ENCODE measurements at places on chromosomes 1 and 21. TPM values are rescaled to one million over a fixed set of nuclear protein-coding genes. Genes with fewer than 3 reads are reported as not detected.

The SYTL1 gene
- total RNA-seq = 44.3 TPM

The WNT4 gene
- total RNA-seq = not detected

The RNF186 gene
- total RNA-seq = not detected

The SHISAL2A gene
- total RNA-seq = 13.1 TPM

The CNKSR1 gene
- total RNA-seq = 0.42 TPM

The POTED gene
- not detected for total RNA-seq

The OR2T33 gene
- total RNA-seq = not detected

The SERINC2 gene
- 1.4 TPM for total RNA-seq

The KRTAP10-4 gene
- total RNA-seq = not detected

The CRNN gene
- total RNA-seq = not detected

The INAVA gene
- total RNA-seq = under 0.01 TPM

The SSX2IP gene
- 10.3 TPM for total RNA-seq

The CD52 gene
- total RNA-seq = 428 TPM

The C1QA gene
- total RNA-seq = 6.1 TPM

The MTARC1 gene
- 9.7 TPM for total RNA-seq

The UBE2U gene
- total RNA-seq = not detected

The GBP7 gene
- not detected for total RNA-seq

The PTAFR gene
- 16.3 TPM for total RNA-seq

The ZNF648 gene
- total RNA-seq = not detected

The FCRL4 gene
- not detected for total RNA-seq

The TMPRSS15 gene
- 0.21 TPM for total RNA-seq

The PAQR6 gene
- total RNA-seq = 0.94 TPM

The TMEM69 gene
- 16.0 TPM for total RNA-seq

The HOOK1 gene
- 8.8 TPM for total RNA-seq

The SAMD13 gene
- total RNA-seq = 0.31 TPM

The IGSF21 gene
- not detected for total RNA-seq

The CD1B gene
- 0.52 TPM for total RNA-seq
